ENCODE measurements at places on chromosomes 7 and 10.

GRCh38 chr10:72048450-72049124 is 39.8 kb downstream of the SPOCK2 start:
- peak; percentile 76 for DNase-seq

- DNase-seq, result no peak
Observed at GRCh38 chr7:113796557-113796956, 122.3 kb downstream of the PPP1R3A start.

GRCh38 chr7:91811641-91812040 is 68.9 kb downstream of the MTERF1 start:
- no peak for DNase-seq

- no peak for DNase-seq
Observed at GRCh38 chr10:6069081-6069931, 7.1 kb upstream of the IL2RA start.

GRCh38 chr7:151801782-151802468 is 75.0 kb downstream of the PRKAG2 start:
- DNase-seq, result no peak

DNA sequence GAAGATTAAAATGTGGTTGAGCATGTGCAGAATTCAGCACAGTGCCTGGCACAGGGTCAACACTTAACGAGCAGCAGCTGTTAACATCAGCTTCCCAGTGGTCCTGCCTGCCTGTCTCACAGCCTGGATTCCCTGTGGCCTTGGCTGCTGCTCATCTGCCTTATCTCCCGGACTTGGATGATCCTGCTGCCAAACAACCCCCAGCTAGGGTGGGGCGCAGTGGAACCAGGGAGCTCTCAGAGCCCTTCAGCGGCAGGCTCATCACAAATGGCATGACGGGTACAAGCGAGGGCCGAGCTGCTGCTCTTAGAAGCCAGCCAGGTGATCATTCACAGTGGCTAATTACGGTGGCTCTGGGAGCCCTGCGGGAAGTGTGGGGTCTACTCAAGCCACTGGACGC is 13.0 kb upstream of the SMARCD3 start:
- no peak for DNase-seq

- peak; percentile 47 for DNase-seq
Observed at GRCh38 chr7:56287429-56288138, 171.4 kb upstream of the NUPR2 start.

Data from NCI-H2227 treated with DMSO at 0.1 percent for 48 hours (cell line).